ENCODE measurements at places on chromosomes 3 and 15.
A peak's percentile ranks its signal among the peaks of the same experiment; 100 is the strongest.

DNA sequence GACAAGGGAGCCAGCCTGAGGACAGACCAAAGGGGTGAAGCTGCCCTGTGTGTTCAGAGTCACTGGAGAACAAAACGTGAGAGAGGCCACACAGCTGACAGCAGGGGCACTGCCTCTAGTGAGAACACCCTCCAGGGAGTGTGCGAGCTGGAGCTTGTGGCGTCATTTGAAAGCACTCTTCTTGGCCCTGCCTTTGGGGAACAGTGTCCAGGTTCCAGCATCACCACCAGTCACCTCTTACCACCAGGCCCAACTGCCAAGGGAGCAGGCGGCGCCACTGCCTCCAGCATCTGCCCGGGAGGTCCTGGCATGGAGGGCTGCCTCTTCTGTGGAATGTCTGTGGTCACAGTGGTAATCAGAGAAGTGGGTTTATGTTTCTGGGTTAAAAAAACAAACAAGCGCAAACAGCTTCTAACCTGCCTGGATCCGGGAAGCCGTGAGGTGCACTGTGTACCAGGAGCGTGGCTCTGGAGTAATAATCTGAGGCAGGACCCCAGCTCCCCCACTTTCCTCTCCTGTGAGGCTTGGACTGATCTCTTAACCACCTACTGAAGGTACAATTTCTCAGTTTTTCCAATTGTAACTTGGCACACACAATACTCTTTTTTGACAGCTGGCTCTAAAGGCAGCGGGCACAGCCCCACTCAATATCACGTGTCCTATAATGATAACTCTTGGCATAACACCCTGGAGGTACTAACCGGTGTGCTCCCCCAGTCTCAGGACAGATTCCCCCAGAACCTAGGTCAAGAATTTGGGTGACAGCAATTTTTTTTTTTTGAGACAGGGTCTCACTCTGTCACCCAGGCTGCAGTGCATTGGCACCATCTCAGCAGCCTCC, 32.2 kb upstream of the CDCP1 start:
- peak; percentile 61 for DNase-seq

GRCh38 chr3:115293321-115293720, 146.2 kb upstream of the ZBTB20 start:
- DNase-seq = no peak

DNA sequence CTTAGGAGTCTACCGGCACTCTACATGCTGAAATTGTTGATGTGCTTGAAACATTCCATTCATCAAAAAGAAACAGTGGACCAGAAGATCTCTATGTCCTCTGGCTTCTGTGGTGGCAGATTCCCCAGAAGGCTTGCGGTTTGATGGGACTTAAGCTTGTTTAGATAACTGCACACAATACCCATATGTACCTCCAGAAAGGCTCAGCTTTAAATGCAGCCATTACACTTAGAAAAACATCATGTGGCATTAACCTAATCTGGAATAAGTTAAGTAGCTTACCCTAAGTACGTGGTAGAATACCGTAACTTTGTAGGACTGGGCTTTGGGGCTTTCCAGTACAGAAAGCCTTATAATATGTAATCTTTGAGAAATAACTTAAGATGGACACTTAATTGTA, 187.3 kb downstream of the RBMS3 start:
- DNase-seq = no peak

GRCh38 chr3:9976721-9977709, 9.6 kb downstream of the EMC3 start:
- DNase-seq = peak; percentile 96

GRCh38 chr15:29554531-29554930, 267.7 kb downstream of the TJP1 start:
- no peak for DNase-seq

DNA sequence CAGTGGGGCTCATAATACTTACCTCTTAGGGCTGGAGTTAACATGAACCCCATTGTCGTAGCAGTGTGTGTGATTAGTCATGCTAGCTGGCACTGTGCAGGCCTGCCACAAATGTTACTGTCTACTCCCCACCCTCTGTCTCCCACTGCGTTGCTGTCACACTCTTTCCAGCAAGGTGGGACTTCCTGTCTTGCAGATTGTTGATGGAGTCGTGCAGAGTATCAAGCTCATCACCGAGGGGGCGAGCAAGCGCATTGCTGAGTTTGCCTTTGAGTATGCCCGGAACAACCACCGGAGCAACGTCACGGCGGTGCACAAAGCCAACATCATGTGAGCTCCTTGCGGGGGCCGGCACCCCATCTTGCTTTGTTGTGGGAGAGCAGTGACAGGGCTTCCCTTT, 12.9 kb downstream of the IDH3A start:
- no peak for DNase-seq

DNA sequence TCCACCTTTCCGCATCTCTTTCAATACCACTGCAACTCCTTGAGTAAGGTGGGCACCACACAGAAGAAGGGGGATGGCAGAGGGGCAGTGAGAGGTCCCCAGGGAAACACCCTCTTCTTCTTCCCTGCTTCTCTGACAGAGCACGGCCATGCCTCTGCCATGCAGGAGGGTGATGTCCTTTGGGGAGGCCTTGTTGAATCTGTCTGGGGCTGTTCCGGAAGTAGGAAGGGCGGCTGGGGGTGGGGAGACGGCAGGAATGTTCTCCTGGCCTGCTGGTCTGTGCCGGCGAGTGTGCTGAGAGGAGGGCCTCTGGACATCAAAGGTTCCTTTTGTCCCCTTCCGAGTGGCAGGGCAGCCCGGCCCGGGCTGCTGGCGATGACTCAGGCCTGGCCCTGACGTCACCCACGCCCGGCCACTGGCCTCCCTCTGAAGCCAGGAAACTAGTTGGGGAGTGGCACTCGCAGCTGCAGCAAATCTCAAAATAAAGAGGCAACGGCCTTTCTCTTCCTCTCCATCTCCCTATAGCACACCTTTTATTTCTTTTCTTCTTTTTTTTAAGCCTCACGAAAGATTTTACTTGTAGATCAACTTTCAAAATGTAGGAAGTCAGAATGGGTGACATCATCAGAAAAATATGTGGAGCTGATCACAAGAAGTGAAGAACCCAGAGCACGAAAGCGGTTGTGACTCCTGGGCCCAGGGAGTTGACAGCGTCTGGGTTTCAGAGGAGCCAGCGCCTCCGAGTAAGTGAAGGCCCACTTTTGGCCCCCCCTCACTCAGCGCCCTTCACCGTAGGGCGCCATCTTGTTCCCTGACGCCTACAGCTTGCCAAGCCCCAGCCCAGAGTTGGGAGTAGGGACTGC, at the start of gene ZBTB38:
ZBTB38 (plus strand) TSS at position 443 of the 863 bp plus-strand sequence. CDS start 73,885 bp downstream, outside the sequence.
- DNase-seq = peak; percentile 86

GRCh38 chr15:33309602-33310276, 1.0 kb upstream of the RYR3 start:
- DNase-seq = no peak

DNA sequence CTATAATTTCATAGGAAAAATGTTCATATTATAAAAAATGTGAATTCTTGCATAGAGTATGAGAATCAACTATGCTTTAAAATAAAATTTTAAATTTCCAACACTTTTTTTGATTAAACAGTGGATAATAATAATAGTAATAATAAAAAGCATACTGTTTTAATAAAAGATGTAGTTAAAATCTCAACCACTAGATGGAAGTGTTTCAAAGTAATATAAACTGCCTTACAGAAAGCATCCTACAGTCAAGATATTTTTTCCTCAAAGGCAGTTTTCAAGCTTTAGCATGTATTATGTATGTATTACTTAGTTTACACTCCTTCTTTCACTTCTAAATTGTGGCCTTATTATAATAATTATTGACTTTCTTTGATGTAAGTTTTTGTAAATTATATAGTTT, 217.5 kb downstream of the CHL1 start:
- no peak for DNase-seq

Measured in kidney epithelial cell (primary cell).